ENCODE measurements at places on chromosomes 12 and 14.
A peak's percentile ranks its signal among the peaks of the same experiment; 100 is the strongest.

- no peak for DNase-seq
Measured at GRCh38 chr14:96149131-96149530, 55.5 kb upstream of the BDKRB2 start.

DNA sequence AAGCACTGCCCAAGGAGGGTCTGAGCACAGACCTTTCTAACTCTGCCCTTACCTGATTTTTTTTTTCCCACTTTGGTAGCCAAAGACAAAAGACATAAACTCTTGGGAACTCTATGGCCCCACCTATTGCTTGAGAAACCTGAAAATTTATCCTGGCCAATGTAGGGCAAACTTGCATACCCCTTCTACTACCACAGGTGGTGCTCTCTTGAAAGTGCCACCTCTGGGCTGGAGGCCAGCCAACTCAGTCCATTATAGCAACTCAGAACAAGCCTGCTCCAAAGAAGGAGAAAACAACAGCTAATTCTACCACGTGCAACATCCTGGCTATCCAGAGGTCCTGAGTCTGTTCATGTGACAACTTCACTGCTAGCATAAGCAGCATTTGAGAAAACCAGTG lies 55.7 kb upstream of the ABCD2 start:
- no peak for DNase-seq

DNA sequence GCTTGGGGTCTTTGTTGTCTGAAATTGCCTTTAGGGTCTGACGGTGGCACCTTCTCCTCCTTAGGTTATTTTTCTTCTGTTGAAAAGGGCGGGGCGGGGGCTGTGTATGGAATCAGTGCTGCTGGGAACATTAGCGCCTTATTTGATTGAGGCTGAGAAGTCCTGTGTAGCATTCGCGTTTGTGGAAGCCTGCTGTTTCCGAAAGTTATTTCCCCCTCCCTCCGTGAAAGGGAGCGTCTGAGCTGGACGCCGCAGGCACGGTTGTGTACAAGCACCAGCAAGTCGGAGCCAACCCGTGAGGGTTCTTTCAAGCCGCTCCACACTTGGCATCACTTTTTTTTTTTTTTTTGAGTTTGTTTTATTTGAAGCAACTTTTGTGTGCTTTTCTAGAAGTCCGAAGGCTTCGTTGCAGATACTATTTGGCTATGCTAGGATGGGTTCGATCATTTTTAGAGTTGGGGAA lies 1.1 kb downstream of the SYNE2 start:
- peak; percentile 57 for DNase-seq

GRCh38 chr12:85549640-85550039 lies 269.6 kb downstream of the ALX1 start:
- no peak for DNase-seq

DNA sequence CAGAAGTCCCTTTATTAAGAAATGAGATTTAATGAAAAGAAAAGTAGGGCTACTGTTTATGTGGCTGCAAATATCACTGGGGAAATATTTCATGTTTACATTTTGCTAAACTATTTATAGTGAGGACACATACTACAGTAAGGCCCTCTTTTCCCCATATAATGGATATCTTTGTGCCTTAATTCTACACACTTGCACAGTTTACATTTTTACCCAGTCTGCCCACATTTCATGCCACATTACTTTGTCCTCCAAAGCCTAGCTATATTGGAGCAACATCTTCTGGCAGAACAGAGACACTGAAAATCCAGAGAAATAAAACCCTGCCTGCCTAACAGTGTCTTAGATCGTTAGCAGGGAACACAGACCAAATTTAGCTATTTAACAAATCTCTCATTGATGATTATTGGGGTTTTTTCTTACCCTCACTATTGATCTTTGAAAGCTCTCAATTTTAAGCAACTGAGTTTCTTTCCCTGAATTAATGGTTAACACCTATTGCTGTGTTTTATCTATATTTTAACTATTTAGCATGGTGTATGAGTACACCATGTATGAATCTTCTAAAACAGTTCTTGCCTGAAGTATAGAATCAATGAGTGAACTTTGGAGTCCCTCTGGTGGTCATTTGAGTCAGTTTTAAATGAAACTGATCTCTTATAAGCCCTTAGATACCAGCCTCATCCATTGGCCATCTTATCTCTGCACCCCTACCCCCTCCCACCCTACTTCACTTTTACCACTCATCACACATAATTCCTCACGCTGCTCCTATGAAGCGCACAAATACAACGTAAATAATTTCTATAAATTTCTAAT lies 170.2 kb downstream of the BCAT1 start:
- DNase-seq = peak; percentile 49

- no peak for DNase-seq
Measured at GRCh38 chr12:62916632-62917425, 18.1 kb downstream of the PPM1H start.

GRCh38 chr12:92605621-92606170 lies 97.1 kb upstream of the PLEKHG7 start:
- peak; percentile 39 for DNase-seq

Measured in fibroblast of skin of back (primary cell).